Aorta (tissue), 5 donors: ENCODE measurements at places on chromosomes 11 and 22.

GRCh38 chr11:18618342-18619025 lies 15.7 kb downstream of the SPTY2D1 start:
- H3K27ac ChIP-seq: peak overlapping the region; percentile 49
- no peaks in the 10 kb centered on the region for H3K27me3 ChIP-seq
- H3K4me1 ChIP-seq: no peaks in the 10 kb centered on the region
- no peak overlapping the region for H3K4me3 ChIP-seq

DNA sequence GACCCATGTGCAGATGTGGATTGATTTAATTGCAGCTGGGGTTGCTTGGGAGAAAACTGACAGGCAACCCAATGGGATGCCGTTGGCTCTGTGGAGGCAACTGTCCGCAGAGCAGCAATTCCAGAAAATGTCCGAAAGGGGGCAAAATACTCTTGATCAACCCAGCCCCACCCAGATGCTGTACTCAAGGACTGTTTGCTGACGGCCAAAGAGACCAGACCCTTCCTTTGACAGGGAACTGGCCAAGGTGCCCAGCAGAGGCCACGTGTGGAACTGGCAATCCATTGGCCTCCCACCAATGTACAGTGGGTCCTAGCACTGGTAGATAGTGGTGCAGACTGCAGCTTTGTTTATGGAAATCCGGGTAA lies 29.7 kb upstream of the KCNA4 start:
- H3K36me3 ChIP-seq: no peaks in the 10 kb centered on the region
- H3K27me3 ChIP-seq: no peaks in the 10 kb centered on the region
- H3K4me3 ChIP-seq: no peak overlapping the region
- no peaks in the 10 kb centered on the region for H3K4me1 ChIP-seq
- no peak for DNase-seq
- no peak overlapping the region for H3K27ac ChIP-seq

- no peak overlapping the region for H3K4me3 ChIP-seq
- no peaks in the 10 kb centered on the region for H3K4me1 ChIP-seq
- H3K27ac ChIP-seq: no peak overlapping the region
- H3K27me3 ChIP-seq: no peaks in the 10 kb centered on the region
- no peaks in the 10 kb centered on the region for H3K36me3 ChIP-seq
These were observed 416.6 kb upstream of the CCDC90B start for GRCh38 chr11:83702796-83703195.

DNA sequence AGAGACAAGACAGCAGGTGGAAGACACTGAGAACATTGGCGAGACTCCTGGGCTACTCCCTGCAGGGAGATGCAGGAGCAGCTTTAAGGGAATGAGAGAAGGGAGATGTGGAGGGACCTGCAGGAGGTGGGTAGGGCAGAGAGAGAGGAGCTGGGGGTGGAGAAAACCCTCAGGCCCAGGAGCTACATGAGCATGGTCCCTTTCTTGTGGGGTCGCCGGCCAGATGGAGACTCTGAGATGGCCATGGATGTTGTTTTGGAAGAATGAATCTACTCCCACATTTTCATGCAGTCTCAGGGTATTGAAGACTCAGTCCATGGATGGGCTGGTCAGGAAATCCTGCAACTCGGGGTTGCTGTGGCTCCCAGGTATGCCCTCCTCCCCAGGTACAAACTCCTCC lies 1381.9 kb downstream of the TBC1D22A start:
- no peaks in the 10 kb centered on the region for H3K36me3 ChIP-seq
- no peak overlapping the region for H3K27ac ChIP-seq
- H3K4me1 ChIP-seq: no peaks in the 10 kb centered on the region
- H3K4me3 ChIP-seq: no peak overlapping the region
- no peak for DNase-seq

DNA sequence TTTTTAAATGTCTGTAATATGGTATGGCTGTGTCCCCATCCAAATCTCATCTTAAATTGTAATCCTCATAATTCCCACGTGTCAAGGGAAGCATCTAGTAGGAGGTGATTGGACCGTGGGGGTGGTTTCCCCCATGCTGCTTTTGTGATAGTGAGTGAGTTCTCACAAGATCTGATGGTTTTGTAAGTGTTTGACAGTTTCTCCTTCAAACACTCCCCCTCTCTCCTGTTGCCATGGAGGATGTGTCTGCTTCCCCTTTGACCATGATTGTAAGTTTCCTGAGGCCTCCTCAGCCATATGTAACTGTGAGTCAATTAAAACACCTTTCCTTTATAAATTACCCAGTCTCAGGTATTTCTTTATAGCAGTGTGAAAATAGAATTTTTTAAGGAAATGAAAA lies 31.1 kb upstream of the CD44 start:
- no peaks in the 10 kb centered on the region for H3K36me3 ChIP-seq
- DNase-seq: no peak
- H3K4me1 ChIP-seq: no peaks in the 10 kb centered on the region
- H3K27ac ChIP-seq: no peak overlapping the region
- H3K4me3 ChIP-seq: no peak overlapping the region
- no peaks in the 10 kb centered on the region for H3K27me3 ChIP-seq
